ENCODE measurements at places on chromosomes 12 and 14.

DNA sequence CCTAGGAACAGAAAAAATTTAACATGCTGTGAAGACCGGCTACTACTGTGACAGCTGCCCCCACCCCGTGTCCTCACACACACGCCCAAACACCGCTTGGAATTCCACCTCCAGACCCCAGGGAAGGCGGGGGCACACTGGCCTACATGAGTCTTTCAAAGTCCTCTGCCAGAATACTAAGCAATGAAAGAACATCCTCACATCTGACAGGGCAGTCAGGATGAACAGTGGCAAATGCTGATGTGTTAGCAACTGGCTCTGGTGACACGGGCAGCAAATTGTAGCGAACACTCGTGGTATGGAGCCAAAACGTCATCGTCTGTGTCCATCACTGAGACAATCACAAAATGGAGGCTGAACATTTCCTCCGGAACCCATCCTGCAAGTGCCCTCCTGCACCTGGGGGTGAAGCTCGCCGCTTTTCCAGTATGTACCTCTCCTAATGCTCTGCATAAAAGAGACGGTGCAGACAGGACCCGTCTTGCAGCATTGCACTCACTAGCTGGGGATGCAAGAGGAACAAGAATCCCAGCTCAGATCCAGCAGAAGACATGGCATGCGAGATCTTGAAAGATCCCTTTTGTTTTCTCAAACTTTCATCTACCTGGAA is 94.8 kb downstream of the BCL11B start:
- DNase-seq: no peak

DNA sequence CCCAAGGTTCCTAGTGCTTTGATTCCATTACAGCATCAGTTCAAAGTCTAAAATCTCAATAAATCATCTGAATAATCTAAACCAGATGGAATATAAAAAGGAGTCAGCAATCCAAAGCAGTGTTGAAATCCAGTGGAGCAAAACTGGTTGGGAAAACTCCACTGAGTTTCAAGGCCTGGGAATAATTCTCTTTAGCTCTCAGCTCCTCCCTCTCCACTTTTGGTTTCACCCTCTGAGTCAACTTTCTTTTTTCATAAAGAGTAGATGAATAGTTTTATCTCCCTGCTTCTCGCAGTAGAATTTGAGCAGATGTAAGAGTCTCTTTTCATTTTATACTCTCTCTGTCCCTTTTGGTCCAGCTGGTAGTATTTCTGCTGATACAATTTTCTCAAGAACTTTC is 338.6 kb downstream of the APAF1 start:
- no peak for DNase-seq

GRCh38 chr12:12138203-12139154 is 67.7 kb downstream of the BCL2L14 start:
- no peak for DNase-seq

DNA sequence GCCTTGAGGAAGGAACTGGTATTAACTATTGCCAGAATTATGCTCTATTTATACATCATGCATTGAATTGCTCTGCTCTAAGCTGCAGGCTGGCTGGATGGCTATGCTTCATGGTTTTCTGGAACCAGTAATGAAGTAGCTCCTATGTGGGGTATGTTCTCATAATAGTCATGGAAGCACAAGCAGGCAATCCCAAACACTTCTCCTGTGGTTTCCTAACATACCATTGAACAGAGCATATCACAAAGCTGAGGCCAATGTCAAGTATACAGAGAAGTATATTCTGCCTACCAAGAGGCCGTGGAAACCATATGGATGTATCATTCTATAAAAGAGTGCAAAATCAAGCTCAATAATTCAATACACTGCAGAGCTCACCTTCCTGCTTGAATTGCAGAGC is 1752.4 kb upstream of the FLRT2 start:
- no peak for DNase-seq

- DNase-seq: no peak
Observed at GRCh38 chr12:18643681-18644080, 94.1 kb downstream of the PLCZ1 start.

GRCh38 chr12:122145505-122146330 is 28.3 kb downstream of the IL31 start:
- no peak for DNase-seq

DNA sequence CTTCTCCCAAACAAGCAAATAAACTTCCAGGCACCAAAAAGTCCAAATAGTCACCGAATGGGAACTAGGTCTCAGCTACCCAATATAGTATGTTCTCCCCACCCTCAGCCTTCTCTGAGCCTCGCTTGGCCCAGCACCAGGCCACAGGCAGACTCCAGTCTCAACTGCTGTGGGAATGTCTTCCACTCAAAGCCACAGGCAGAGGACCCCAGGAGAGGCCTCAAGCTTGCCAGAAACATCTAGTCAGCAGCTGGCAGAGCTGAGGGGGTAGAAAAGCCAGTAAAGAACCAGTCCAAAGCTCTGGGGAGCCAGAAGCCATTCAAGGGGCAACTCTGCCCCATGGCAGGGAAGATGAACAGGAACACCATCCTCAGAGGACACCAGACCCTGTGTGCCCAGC is 41.8 kb downstream of the FMNL3 start:
- no peak for DNase-seq

GRCh38 chr12:46535907-46536306 is 163.3 kb upstream of the SLC38A2 start:
- DNase-seq: no peak

DNA sequence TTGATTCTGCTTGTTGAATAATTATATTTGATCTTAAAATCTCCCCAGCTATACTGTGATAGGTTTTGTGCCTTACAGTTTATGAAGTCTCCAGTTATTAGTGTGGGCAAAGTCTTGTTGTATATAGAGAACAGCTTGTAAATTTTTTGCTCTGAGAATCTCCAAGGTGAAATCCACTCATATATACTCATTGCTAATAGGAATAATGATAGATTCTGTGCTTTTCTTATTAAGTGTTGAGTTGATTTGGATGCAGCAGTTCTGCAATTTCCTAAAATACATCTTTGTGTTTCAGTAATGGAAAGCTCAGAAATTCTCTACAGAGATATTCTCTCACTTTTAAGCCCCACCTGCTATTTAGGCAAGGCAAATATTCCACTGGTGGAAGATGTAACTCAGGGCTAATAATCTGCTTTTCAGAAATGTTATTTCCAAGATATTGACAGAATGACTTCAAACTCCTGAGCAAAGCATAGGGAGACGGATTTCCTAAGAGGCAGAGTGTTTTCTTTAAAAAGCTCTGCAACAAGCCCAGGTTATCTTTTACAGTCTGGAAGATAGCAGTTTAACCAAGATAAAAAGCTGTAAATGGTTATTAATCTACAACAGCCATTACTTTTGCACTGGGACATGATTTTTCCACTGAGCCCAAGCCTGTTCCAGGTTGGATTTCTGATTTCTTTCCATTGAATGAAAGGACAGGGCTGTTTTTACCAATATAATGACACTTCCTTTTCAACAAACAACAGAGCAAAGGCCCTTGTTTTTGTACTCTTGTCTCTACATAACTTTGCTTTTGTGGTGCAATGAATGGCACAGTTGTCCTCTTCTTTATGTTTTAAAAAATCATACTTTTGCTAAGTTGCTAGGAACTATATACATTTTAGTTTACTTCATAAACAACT is 239.9 kb upstream of the ATP2B1 start:
- DNase-seq: no peak

DNA sequence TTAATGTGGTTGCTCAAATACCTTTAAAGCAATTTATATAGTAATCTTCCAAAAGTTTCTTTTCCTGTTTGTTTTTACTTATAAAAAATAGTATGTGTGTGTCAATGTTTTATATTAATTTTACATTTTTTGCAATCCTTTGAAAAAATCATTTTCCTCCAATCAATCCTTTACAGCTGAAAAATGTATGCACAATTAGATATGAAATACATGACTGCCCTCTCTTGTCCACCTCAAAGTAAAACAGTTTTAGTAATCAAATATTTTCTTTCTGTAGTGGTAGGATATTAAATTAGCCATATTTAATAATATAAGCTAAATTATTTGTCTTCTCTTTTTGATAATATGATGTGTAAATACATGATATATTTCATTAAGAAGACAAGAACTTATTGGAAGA is 269.9 kb downstream of the ADAMTS20 start:
- DNase-seq: no peak

- DNase-seq: peak; percentile 89
Observed at GRCh38 chr14:56168007-56168616, 49.9 kb downstream of the PELI2 start.

- DNase-seq: no peak
Observed at GRCh38 chr12:121574025-121574424, 6.8 kb downstream of the KDM2B start.

- DNase-seq: no peak
Observed at GRCh38 chr14:35470755-35471154, 63.2 kb upstream of the INSM2 start.

- DNase-seq: no peak
Observed at GRCh38 chr12:2654741-2655140, 140.0 kb upstream of the FKBP4 start.

DNA sequence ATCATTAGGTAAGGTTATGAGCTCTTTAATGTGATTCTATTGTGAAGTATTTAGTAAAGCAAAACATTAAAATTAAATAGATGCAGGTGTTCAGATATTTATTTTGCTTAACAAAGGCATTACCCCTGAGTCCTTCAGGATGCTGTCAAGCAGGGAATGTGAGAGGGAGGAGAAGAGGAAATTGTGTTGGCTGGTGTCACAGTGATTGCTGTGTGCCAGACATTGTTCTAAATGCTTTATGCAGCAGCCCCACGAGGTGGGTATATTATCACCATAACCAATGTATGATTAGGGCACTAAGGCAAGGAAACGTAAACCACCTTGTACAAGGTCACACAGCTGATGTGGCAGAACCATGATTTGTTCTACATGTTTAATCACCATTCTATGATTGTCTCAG is 80.1 kb downstream of the STAB2 start:
- DNase-seq: no peak

GRCh38 chr14:76929927-76930326 is 98.6 kb downstream of the IRF2BPL start:
- DNase-seq: no peak

DNA sequence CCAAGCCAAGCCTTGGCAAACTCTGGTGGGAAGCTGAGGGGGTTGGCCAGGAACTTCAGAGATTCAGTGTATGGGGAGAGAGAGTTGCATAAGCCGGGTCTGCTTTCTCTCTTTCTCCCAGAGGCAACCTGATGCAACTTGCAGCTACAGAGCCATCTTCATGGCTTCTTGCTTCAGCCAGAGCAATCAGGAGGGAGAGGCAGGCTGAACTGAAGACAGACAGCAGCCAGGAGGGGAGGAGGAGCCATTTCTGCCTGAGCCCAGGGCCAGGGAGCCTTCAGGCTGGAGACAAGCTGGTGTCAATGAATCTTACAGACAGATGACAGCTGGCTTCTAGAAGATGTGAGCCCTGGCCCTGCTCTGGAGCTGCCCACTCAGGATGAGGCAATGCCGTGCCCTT is 18.7 kb downstream of the NPC2 start:
- no peak for DNase-seq

- no peak for DNase-seq
Observed at GRCh38 chr14:94466706-94467370, 9.2 kb downstream of the SERPINA9 start.

- DNase-seq: no peak
Observed at GRCh38 chr12:63978519-63978918, 134.0 kb downstream of the SRGAP1 start.

DNA sequence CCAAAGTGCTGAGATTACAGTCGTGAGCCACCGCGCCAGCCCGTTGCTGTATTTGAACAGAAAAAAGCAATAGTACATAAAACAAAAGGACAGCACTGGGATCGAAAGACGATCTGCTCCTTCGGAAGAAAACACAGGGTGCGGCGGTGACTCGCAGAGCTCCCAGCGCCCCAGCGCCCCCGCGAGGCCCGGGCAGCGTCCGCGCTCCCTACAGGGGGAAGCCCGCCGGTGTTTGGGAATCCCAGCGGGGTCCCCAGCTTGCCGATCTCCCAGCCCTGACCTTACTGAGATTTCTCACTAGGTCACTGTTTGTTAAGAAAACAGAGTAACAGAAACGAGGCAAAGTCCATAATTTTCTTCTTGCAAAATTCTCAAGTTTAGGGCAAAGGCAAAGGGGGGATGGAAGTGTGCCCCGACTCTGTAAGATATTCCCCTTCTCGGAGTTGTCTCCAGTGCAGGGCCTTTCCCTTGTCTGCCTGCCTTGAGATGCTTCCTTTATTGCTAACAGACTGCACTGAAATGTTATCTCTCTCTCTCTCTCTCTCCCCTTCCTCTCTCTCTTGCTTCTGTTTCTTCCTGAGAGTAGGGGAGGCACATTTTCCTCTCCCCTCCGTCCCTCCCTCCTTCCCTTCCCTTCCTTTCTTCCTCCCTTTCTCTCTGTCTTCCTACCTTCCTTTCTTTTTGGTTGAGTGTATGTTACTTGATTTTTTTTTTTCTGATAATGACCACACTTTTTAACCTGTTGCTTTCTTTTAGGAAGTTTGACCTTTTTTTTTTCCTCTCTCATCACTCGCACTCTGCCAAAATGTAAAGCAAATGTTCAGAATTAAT is 91.9 kb downstream of the TMEM30B start:
- no peak for DNase-seq

GRCh38 chr12:57099766-57100165 is 10.9 kb downstream of the NAB2 start:
- no peak for DNase-seq

- DNase-seq: no peak
Observed at GRCh38 chr12:108103087-108103486, 26.0 kb upstream of the WSCD2 start.

- no peak for DNase-seq
Observed at GRCh38 chr14:103196716-103197115, 73.5 kb downstream of the TNFAIP2 start.

GRCh38 chr14:21525962-21526671 is at the start of gene SALL2:
Gene SALL2, minus strand, starts transcription at chr14:21526346. Its CDS starts 219 bp downstream, at chr14:21526127.
- no peak for DNase-seq

- no peak for DNase-seq
Observed at GRCh38 chr12:85489194-85489593, 209.2 kb downstream of the ALX1 start.

GRCh38 chr12:130966443-130967030 is 12.8 kb downstream of the ADGRD1 start:
- DNase-seq: no peak

DNA sequence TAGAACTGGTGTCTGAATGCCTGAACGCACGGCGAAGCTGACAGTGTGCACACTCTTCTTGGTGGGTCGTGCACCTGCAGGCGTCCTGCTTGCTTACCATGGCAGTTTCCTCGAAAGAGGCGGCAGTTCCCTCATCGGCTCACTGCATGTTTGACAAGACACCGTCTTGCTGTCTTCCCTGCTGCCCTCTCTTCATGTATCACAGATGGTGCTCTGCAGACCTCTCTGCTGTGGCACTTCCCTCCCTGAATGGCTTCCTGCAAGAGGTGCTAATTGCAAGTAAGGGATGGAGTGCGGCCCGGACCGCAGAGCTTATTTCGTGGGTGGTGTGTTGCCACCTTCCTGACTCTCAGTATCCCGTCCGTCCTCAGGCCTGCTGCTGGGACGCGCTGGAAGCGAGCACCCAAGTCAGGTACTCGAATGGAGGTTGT is 156.7 kb upstream of the RTL1 start:
- no peak for DNase-seq

- no peak for DNase-seq
Observed at GRCh38 chr12:121765573-121765972, 27.9 kb downstream of the RHOF start.

GRCh38 chr12:43733687-43734086 is 24.9 kb downstream of the PUS7L start:
- DNase-seq: no peak

GRCh38 chr12:117294189-117294603 is 67.2 kb downstream of the NOS1 start:
- no peak for DNase-seq

- no peak for DNase-seq
Observed at GRCh38 chr12:110694330-110694901, 5.5 kb upstream of the HVCN1 start.

GRCh38 chr12:56957229-56958052 is at the start of gene RDH16:
Gene RDH16, minus strand, starts transcription at chr12:56957608. Its CDS starts 146 bp downstream, at chr12:56957462.
- peak; percentile 50 for DNase-seq
